GM04504 (cell line): ENCODE measurements at places on chromosomes 12 and 14.

DNA sequence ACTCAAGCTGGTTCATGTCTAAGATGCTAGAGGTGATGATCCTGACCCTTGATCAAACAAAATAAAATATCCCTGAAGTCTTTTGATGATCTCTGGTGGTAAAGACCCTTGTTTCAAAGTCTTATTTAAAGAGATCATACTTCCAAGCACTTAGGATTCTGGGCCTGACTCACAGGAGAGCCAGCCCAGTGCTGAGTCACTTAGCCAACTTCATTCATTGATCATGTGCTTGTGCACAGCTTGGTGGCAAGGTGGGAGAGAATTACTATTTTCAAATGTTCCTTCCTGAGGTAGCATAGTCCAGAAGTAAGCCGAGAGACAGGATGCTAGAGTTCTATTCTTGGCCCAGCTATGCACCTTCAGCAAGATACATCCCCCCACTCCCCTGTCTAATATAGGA, 40.6 kb downstream of the SCN8A start:
- no peak for DNase-seq

DNA sequence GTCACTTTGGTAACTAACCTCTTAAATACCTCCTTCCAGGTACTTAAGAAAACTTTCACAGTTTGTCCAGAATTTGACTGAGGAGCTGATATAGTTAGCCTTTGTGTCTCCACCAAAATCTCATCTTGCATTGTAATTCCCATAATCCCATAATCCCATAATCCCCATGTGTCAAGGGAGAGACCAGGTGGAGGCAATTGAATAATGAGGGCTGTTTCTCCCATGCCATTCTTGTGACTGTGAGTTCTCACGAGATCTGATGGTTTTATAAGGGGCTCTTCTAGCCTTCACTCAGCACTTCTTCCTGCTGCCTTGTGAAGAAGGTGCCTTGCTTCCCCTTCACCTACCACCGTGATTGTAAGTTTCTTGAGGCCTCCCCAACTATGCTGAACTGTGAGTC, 7.8 kb upstream of the NOVA1 start:
- DNase-seq = no peak

GRCh38 chr12:93080994-93081809, 152.1 kb upstream of the EEA1 start:
- DNase-seq = no peak

DNA sequence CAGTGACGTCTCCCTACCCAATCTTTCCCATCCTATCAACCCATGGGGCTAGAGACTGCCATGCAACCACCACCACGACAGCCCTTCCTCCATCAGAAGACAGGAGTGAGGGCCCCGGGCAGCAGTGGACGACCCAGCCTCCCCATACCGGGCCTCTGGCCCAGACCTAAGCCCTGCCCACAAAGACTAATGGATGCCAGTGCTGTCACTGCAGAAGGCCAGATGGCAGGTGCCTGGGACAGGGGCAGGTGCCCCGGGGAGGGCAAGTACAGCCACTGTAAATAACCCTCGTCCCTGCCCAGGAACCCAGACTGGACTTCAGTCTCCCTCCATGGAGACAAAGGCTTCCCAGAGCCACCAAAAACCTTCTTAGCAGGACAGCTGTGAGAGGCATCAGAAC, 20.3 kb upstream of the HSPB8 start:
- no peak for DNase-seq

DNA sequence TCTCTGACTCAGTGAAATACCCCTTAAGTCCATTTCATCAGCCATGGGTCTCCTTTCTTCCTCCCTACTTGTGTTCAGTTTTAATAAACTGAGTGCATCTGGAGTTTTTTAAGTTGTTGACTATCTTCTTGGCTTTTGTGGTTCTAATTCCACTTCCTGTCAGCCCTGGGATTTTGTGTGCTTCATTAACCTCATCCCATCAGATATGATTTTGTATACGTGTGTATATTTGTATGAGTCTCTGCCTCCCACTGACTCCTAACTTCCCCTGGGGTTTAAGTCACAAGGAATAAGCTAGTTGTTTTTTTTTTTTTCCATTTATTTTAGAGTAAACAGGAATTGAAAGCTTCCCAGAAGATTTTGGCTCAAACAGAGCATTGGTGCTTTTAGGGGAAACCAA, 62.7 kb downstream of the TTLL5 start:
- no peak for DNase-seq
